ENCODE measurements at places on chromosomes 2 and 18. TPM values are rescaled to one million over a fixed set of nuclear protein-coding genes. Genes with fewer than 3 reads are reported as not detected.

PXDN gene
- 125 TPM for total RNA-seq

KCNF1 gene
- total RNA-seq = 1.3 TPM

GRCh38 chr2:17821535-17822444 is 5.5 kb downstream of the MSGN1 start:
- H3K36me3 ChIP-seq = no peaks in the 10 kb centered on the region
- DNase-seq = no peak
- H3K4me1 ChIP-seq = no peaks in the 10 kb centered on the region
- H3K27me3 ChIP-seq = peaks cover 52% of the 10 kb centered on the region
- no peak overlapping the region for H3K4me3 ChIP-seq

- H3K4me1 ChIP-seq = no peaks in the 10 kb centered on the region
- H3K27me3 ChIP-seq = no peaks in the 10 kb centered on the region
- no peak overlapping the region for H3K4me3 ChIP-seq
- no peaks in the 10 kb centered on the region for H3K36me3 ChIP-seq
Measured at GRCh38 chr2:78431241-78431640, 594.3 kb upstream of the REG3G start.

DNA sequence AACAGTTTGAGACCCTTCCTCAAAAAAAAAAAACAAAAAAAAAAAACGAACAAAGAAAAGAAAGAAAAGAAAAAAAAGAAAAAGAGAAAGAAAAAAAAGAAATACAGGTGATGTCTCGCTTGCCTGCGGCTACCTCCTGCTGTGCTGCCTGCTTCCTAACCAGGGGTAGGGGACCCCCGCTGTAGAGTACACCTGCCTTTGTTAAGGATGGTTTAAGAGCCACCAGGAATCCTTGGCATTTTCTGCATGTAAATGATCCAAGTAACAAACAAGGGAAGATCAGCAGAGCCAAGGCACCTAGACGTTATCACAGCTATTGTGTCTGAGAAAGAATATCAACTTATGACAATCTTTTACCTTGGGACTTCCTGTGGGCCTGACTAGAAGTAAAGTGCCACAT is 856.8 kb upstream of the GCFC2 start:
- no peaks in the 10 kb centered on the region for H3K36me3 ChIP-seq
- DNase-seq = no peak
- no peak overlapping the region for H3K27ac ChIP-seq
- H3K4me1 ChIP-seq = no peaks in the 10 kb centered on the region
- no peaks in the 10 kb centered on the region for H3K27me3 ChIP-seq
- H3K4me3 ChIP-seq = no peak overlapping the region

- peaks cover 66% of the 10 kb centered on the region for H3K27me3 ChIP-seq
- H3K4me1 ChIP-seq = no peaks in the 10 kb centered on the region
- no peak overlapping the region for H3K27ac ChIP-seq
- H3K36me3 ChIP-seq = no peaks in the 10 kb centered on the region
- no peak for DNase-seq
Measured at GRCh38 chr2:88824951-88825350, 133.5 kb downstream of the RPIA start.

- H3K27ac ChIP-seq = no peak overlapping the region
- peaks cover 7% of the 10 kb centered on the region for H3K36me3 ChIP-seq
- peaks cover 46% of the 10 kb centered on the region for H3K4me1 ChIP-seq
- no peak for DNase-seq
- no peaks in the 10 kb centered on the region for H3K27me3 ChIP-seq
Measured at GRCh38 chr2:168180483-168180882, 66.9 kb downstream of the STK39 start.

OSR1 gene
- total RNA-seq = 30.6 TPM

- H3K27me3 ChIP-seq = peaks cover 30% of the 10 kb centered on the region
- no peaks in the 10 kb centered on the region for H3K4me1 ChIP-seq
- no peak overlapping the region for H3K4me3 ChIP-seq
- H3K27ac ChIP-seq = no peak overlapping the region
- no peak for DNase-seq
Measured at GRCh38 chr2:117321816-117322215, 492.7 kb upstream of the DDX18 start.

CDK15 gene
- total RNA-seq = 2.4 TPM

DNA sequence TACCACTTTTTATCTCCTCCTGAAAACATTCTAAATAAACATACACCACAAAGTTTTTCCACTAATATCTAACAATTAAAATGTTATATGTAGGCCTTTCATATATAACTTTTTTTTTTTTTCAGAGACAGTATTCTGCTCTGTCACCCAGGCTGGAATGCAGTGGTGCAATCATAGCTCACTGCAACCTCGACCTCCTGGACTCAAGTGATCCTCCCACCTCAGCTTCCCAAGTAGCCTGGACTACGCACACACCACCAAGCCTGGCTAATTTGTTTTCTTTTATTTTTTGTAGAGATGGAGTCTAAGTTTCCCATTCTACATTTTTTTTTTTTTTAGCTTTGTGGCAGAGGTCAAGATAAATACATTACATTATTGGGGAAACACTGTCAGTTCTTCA is 1612.6 kb upstream of the NXPH2 start:
- peaks cover 26% of the 10 kb centered on the region for H3K4me1 ChIP-seq
- H3K27ac ChIP-seq = no peak overlapping the region
- no peak for DNase-seq
- H3K36me3 ChIP-seq = no peaks in the 10 kb centered on the region
- H3K27me3 ChIP-seq = no peaks in the 10 kb centered on the region
- H3K4me3 ChIP-seq = no peak overlapping the region

- H3K36me3 ChIP-seq = no peaks in the 10 kb centered on the region
- H3K4me1 ChIP-seq = peaks cover 18% of the 10 kb centered on the region
- no peaks in the 10 kb centered on the region for H3K27me3 ChIP-seq
- no peak overlapping the region for H3K4me3 ChIP-seq
- no peak for DNase-seq
Measured at GRCh38 chr2:31271851-31272267, 37.9 kb downstream of the EHD3 start.

- peak; percentile 10 for DNase-seq
- H3K27ac ChIP-seq = no peak overlapping the region
- no peaks in the 10 kb centered on the region for H3K27me3 ChIP-seq
- H3K4me1 ChIP-seq = peaks cover 13% of the 10 kb centered on the region
- H3K36me3 ChIP-seq = no peaks in the 10 kb centered on the region
- no peak overlapping the region for H3K4me3 ChIP-seq
Measured at GRCh38 chr2:235234736-235235135, 259.1 kb upstream of the AGAP1 start.

GRCh38 chr2:199933466-199933865 is 21.8 kb downstream of the TYW5 start:
- no peak for DNase-seq
- H3K4me1 ChIP-seq = no peaks in the 10 kb centered on the region
- H3K36me3 ChIP-seq = peaks cover 31% of the 10 kb centered on the region

DNA sequence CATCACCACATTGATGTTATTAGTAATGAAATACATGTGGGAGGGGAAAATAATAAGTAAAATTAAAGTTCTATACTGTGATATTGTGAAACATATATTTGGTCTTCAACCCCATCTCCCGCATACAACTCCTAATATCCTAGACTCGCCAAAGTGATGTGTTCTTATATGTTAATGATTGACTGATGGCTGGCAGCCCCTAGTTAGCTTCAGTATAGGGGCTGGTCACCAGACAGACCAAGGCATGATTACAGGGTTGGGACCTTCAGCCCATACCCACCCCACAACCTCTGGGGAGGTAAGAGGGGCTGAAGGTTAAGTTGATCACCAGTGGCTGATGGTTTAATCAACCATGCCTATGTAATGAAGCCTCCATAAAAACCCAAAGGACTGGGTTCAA is 28.1 kb upstream of the MREG start:
- H3K27me3 ChIP-seq = no peaks in the 10 kb centered on the region
- no peak overlapping the region for H3K4me3 ChIP-seq
- no peaks in the 10 kb centered on the region for H3K36me3 ChIP-seq
- no peaks in the 10 kb centered on the region for H3K4me1 ChIP-seq
- H3K27ac ChIP-seq = no peak overlapping the region
- no peak for DNase-seq

CHRNA1 gene
- total RNA-seq = 0.23 TPM

DNA sequence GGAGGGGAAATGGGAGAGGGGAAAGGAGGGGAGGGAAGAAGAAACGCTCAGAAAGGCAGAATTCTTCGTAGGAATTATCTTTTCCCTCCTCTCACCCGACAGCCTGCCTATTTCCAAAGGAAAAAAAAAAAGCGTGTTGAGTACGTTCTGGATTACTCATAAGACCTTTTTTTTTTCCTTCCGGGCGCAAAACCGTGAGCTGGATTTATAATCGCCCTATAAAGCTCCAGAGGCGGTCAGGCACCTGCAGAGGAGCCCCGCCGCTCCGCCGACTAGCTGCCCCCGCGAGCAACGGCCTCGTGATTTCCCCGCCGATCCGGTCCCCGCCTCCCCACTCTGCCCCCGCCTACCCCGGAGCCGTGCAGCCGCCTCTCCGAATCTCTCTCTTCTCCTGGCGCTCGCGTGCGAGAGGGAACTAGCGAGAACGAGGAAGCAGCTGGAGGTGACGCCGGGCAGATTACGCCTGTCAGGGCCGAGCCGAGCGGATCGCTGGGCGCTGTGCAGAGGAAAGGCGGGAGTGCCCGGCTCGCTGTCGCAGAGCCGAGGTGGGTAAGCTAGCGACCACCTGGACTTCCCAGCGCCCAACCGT is at the start of gene GAD1:
Gene GAD1 (plus strand): TSS at position 384 of the 589 bp plus-strand sequence. CDS start 1,705 bp downstream, outside the sequence.
- H3K27me3 ChIP-seq = no peaks in the 10 kb centered on the region
- peak within 1 kb of the TSS; percentile 97 for H3K4me3 ChIP-seq
- no peak within 1 kb of the TSS for H3K27ac ChIP-seq
- peaks cover 13% of the 10 kb centered on the region for H3K4me1 ChIP-seq

- DNase-seq = no peak
- no peak overlapping the region for H3K27ac ChIP-seq
- H3K4me3 ChIP-seq = no peak overlapping the region
- no peaks in the 10 kb centered on the region for H3K4me1 ChIP-seq
Measured at GRCh38 chr2:1863861-1864260, 119.5 kb upstream of the PXDN start.

DNA sequence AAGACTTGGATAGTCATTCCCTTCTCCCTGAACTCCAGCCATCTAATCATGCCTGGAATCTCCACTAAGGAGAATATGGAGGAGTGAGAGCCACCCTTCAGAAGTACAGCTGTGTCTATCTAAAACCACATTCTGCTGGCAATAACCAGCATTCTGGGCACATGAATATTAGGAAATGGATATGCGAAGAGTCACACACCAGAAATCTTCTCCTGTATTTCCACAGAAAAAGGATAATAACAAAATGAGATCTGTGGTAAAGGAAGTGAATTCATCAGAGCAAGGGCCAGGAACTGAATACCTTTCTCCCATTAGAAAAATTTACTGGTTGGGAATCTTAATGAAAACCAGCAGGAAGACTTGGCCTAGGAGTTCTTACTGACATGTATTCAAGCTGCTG is 218.8 kb downstream of the SCG2 start:
- no peak overlapping the region for H3K4me3 ChIP-seq
- H3K36me3 ChIP-seq = no peaks in the 10 kb centered on the region
- DNase-seq = no peak
- no peaks in the 10 kb centered on the region for H3K4me1 ChIP-seq
- peaks cover 44% of the 10 kb centered on the region for H3K27me3 ChIP-seq
- no peak overlapping the region for H3K27ac ChIP-seq

DNA sequence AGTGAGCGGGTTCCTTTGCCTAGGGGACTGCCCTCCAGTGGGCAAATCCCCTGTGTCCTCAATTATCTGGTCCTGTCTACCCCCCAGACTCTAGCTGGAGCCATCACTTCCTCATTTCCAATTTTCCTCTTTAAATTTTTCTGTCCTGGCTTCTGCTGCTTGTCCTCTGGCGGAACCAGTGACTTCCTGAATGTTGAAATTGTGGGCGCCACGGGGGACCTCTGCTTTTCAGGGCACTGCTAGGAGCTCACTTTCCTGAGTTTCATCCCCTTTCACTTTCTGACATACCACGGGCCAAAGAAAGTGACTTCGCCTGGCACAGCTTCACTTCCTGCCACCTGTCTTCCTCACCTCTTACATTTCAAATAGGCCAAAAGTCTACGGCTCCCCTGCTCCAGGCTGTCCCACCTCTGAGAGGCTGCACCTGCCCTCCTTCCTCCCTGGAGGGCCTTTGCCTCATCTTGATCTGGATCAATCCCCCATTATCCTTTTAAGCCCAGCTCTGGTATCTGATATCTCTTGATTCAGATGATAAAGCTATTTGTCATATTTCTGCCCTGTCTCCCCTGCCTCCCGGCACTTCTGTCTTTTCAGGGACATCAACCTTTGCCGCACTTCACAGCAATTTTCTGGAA is 1.4 kb upstream of the MARCO start:
- no peaks in the 10 kb centered on the region for H3K36me3 ChIP-seq
- H3K27me3 ChIP-seq = peaks cover 15% of the 10 kb centered on the region
- H3K4me1 ChIP-seq = no peaks in the 10 kb centered on the region
- H3K4me3 ChIP-seq = no peak overlapping the region

DNA sequence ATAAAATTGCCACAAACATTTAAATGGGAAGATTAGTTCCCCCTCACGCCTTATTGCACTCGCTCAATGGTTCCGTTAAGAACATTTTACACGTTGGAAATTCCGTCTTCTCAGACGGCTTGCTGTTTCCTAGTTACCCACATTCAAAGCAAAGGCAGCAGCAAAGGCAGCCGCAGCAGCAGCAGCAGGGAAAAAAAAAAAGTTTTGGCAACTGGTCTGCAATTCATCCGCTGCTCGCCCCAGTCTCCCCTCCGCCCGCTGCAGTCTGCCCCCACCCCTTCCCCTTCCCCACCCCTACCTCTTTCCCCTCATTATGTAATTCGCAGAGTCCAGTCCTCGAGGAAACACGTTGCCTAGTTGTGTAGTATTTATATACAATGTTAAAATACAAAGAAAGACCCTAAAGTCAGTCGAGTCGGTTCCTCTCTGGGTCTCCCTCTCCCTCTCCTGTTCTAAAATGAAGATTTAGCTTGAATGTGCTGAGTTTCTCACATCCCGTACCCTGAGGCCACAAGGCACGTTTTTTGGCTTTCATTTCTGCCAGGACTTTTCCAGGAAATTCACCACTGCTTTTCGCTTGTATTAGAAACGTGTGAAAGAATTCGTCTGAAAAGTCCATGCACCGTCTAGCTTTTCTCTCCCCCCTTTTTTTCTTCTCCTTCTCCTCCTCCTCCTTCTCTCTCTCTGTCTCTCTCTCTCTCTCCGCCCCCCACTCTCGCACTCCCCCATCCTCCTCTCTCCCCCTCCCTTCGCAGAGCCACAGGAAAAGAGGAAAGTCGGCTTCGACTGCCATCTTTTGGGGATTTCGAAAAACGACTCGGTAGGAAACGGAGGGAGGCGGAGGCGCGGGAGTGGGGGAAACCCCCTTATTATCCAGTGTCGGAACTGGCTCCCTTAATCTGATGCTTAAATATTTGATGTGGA is 140.0 kb downstream of the MEIS1 start:
- peaks cover 37% of the 10 kb centered on the region for H3K27me3 ChIP-seq
- peaks cover 17% of the 10 kb centered on the region for H3K4me1 ChIP-seq
- no peak overlapping the region for H3K27ac ChIP-seq
- DNase-seq = peak; percentile 77
- peak overlapping the region; percentile 76 for H3K4me3 ChIP-seq
- no peaks in the 10 kb centered on the region for H3K36me3 ChIP-seq

CRYGC gene
- not detected for total RNA-seq

GRCh38 chr18:76496194-76496890 is 1.3 kb upstream of the ZNF516 start:
- H3K27me3 ChIP-seq = peaks cover 78% of the 10 kb centered on the region
- DNase-seq = no peak
- no peak overlapping the region for H3K4me3 ChIP-seq
- no peak overlapping the region for H3K27ac ChIP-seq

GRCh38 chr2:234989183-234989701 is 37.4 kb downstream of the SH3BP4 start:
- H3K4me1 ChIP-seq = peaks cover 21% of the 10 kb centered on the region
- H3K36me3 ChIP-seq = peaks cover 5% of the 10 kb centered on the region
- peak overlapping the region; percentile 9 for H3K4me3 ChIP-seq
